ENCODE measurements at places on chromosomes 12 and 14.

GRCh38 chr12:109764123-109764522 is 50.5 kb downstream of the FAM222A start:
- no peak for DNase-seq

DNA sequence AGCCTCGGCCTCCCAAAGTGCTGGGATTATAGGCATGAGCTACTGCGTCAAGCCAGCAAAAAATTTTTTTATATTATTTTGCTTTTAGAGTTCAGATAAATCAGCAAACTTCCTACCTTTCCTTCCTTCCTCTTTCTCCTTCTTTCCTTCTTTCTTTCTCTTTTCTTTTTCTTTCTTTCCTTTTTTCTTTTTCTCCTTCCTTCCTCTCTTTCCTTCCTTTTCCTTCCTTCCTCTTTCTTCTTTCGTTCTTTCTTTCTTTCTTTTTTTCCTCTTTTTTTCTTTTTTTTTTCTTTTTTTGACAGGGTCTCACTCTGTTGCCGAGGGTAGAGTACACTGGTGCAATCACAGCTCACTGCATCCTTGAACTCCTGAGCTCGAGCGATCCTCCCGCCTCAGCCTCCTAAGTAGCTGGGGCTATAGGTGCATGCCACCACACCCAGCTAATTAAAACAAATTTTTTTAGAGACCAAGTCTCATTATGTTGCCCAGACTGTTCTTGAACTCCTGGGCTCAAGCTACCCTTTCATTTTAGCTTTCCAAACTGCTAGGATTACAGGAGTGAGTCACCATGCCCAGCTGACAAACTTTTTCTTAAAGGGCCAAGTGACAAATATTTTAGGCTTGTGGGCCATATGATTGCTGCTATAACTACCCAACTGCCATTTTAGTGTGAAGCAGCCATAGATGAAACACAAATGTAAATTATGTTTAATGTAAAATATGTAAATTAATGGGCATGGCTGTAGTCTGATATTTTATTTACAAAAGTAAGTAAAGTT is 7.1 kb upstream of the WASHC4 start:
- no peak for DNase-seq

GRCh38 chr12:1470051-1470450 is 124.3 kb downstream of the FBXL14 start:
- no peak for DNase-seq

DNA sequence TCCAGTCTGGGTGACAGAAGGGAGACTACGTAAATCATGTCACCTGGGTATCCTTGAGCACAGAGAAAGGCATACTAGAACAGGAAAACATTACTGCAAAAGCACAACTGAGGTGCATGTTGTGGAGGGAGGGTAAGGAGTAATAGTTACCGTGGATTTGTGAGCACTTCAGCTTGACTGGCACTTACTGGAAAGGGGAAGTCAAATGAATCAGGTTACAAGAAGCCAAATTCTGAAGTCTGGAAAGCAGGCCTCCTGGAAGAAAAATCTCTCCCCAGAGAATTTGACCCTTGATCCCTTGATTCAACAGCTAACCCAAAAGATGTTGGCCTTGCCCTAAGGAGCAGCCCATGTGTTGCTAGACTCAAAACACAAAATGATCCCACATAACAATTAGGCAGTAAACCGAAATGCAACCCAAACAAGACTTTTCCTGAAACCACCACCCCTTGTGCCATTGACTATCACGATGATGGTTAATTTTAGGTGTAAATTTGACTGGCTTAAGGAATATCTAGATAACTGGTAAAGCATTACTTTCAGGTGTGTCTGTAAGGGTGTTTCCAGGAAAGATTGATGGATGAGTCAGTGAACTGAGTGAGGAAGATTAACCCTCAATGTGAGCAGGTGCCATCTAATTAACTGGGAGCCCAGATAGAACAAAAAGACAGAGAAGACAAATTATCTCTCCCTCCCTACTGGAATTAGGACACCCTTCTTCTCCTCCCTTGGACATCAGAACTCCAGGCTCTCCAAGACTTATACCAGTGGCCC is 108.8 kb downstream of the SLC25A21 start:
- DNase-seq: no peak

- DNase-seq: no peak
Observed at GRCh38 chr14:76908834-76909233, 82.6 kb downstream of the LRRC74A start.

GRCh38 chr14:58060077-58060476 is 91.9 kb downstream of the ARMH4 start:
- no peak for DNase-seq

- DNase-seq: no peak
Observed at GRCh38 chr14:100288382-100289185, 17.7 kb downstream of the SLC25A29 start.

DNA sequence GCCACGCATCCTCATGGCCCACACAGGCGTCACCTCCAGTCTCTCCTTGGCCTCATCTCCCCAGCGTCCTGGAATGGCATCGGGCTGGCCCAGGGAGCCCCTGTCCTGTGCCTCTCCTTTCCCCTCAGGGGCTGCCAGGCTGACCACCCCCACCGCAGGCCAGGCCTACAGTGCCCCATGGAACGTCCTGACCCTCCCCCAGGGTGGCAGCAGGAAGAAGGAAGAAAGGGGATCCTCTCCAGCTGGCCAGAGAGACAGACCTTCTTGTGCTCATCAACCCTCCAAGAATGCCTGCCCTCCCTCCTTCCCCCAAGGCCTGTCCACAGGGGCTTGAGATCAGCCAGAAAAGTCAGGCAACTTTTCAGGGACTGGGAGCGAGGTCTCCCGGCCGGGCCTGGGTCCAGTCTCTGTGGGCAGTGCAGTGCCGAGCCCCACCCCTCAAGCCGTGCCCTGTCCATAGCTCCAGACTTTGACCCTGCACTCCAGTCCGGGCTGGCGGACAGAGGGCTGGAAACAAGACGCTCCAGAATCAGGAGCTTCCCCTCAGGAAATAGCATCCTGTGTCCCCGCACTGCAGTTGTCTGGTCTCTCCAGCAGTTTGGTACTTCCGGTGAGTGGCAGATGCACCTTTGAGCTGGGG is at the start of gene DAO:
Gene DAO, plus strand, starts transcription at position 478 of the 640 bp plus-strand sequence. CDS start 4,915 bp downstream, outside the sequence.
- DNase-seq: no peak

- no peak for DNase-seq
Observed at GRCh38 chr12:116236148-116236731, 41.3 kb downstream of the MED13L start.

- DNase-seq: no peak
Observed at GRCh38 chr12:112401903-112402498, 7.4 kb downstream of the RPL6 start.

DNA sequence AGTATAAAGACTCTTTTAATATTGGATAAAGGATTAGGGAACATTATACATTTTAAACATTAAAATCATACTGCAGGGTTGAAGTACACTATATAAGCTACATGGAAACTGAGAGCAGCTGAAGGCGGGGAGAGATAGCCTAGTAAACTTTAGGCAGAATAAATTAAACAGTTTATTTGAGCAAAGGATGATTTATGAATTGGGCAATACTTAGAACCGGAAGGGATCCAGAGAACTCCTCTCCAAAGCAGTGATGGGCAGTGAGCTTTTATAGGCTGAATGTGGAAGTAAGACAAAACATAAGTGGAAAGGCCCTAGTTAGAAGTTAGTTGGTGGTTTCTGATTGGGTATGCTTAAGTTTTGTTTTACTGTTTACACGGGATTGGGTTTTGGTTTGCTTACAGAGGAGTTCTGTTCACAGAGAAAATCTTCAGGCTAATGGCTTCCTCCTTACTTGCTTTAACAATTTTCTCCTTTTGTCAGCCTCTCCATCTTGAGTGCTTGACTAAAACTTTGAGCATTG is 18.9 kb downstream of the LEMD3 start:
- DNase-seq: no peak

- DNase-seq: no peak
Observed at GRCh38 chr14:91249841-91250616, 5.5 kb upstream of the GPR68 start.

- DNase-seq: no peak
Observed at GRCh38 chr12:99282624-99283023, 364.9 kb upstream of the GARIN6 start.

DNA sequence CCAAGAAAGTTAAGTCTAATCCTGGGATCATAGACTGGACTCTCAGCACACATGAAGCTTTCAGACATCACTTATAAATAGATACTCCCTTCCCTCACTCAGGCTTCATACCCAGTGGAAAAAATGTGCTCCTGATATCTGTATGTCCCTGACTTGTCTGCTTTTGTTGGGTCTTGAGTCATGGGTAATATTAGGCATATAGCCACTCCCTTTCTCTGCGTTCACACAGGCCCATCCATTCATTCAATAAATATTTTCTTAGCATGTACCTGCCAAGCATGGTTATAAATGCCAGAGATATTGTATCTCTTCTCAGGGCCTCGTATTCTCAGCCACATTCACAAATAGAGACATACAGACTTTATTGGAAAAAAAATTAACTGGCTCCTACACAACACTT is 43.5 kb downstream of the COX16 start:
- DNase-seq: no peak

DNA sequence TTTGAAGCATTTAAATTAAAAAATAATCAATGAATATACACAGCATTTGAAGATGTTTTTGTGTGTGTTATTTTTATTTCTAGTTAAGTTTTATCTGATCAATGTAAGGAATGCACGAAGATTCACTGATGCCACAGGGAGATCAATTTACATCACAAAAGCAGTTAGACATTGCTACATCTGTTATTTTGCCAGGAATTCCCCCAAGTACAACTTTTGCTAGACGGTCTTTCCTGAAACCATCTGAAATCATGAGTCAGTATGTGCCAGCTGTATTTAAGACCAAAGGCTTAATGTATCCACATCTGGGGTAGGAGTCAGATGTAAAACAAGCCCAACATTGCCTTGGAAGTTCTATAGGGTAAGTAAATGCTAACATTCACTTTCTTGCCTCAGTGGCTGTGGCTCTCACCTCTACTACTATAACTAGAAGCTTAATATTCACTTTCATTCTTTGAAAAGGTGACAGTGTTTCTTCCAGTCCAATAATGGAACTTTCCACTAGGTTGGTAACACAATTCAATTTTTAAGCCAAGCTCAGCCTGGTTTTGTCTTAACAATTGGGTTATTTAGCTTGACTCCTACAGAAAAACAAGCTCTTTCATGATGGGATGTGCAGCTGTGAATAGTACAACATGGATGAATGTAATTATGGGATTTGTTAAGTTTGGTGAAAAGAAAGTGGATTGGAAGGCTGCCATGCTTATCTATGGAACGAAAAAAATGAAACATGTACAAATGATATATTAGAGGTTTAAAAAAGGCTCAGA is 385.4 kb upstream of the TMEM132C start:
- DNase-seq: no peak

- DNase-seq: no peak
Observed at GRCh38 chr14:67409461-67409860, 2.5 kb downstream of the PLEK2 start.

DNA sequence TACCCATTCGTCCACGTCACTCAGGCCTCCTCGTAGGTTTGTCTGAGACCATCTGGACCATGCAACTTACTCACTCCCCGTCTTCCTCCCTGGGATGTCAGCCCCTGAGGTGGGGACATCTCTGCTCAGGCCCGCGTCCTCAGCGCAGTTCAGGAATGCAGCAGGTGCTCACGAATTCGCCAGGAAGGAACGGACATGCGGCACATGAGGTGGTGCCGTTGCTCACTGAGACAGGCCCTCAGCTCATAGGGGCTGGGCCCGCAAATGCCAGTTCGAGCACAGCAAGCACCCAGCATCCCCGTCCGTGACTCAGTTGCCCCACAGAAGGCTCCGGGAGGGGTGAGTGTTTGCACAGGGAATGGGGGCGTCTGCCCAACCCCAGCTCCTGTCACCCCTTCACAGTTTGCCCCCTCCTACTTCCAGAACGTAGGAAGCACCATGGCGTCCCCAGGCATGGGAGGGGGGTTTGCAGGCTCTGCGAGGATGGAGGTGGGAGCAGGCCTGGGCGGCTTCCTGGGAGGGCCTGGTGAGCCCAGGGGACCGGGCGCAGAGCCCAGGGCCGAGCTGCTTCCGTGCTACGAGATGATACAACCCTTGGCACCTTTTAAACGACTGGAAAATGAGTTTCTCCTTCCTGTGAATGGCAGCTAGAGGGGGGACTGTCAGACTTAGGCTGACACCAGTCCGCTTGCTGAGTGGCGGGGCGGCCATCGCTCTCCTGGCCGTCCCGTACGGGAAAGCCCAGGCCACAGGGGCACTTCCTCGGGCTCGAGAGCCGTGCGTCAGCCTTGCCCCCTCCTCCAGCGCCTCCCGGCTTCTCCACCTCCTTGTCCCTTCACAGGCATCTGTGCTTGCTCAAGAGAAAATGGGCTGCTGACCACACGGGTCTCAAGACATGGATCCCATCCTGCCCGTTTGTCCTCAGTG is 6.9 kb downstream of the GALNT9 start:
- DNase-seq: no peak

- DNase-seq: no peak
Observed at GRCh38 chr14:103133210-103134140, 10.2 kb downstream of the TNFAIP2 start.

DNA sequence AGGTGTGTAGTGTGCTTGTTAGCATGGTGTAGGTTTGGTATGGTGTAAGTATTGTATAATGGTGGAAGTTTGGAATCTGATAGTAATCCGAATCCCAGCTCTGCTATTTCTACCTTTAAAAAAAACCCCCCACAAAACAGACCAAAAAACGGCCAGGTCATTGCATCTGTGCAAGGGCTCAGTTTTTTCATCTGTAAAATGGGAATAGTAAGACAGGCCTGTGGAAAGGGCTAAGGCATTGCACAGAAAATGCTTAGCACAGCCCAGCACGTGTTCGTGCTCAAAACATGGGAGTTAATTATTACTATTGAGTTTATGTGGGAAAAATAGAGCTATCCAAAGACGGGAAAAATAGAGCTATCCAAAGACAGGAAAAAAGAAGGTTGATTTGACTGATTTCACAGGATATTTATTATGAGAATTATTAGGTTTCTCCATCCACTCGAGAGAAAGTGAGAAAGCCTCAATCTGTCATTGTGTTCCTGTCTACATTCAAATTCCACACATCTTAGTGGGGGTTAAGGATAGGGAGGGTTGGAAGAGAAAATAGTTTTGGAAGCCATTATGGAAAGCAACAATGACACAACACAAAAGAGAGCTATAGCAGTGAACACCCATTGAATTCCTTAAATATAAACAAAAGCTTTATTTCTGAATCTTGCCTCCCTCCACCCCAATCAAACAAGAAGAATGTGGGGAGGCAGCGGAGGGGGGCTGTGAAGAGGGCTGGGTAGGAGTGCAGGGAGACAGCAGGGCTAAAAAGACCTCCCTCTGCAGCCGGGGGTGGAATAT is 126.8 kb upstream of the MAX start:
- DNase-seq: no peak

GRCh38 chr14:105480807-105481801 is 5.6 kb upstream of the CRIP1 start:
- DNase-seq: peak; percentile 83

GRCh38 chr14:91227183-91227628 is 17.3 kb downstream of the GPR68 start:
- DNase-seq: no peak

DNA sequence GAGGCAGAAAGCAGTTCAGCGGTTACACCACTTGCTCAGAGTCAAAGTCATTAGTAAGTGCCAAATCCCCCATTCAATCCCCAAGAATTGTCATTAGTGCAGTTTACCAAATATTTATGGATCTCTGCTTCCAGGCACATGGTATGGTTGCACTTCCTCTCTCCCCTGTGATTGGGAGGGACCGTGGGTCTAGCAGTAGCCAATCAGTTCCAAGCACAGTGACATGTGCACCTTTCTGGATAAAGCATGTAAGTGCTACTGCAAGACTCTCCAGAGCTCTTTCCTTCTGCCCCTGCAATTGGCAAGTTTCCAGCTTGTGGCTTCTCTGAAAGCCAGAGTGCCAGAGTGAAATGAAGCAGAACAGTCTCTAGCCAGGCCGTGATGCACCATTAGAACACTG is 85.3 kb upstream of the FLRT2 start:
- DNase-seq: no peak

GRCh38 chr12:42187799-42188198 is 43.1 kb upstream of the GXYLT1 start:
- DNase-seq: no peak
